ENCODE measurements at places on chromosomes 5 and 9.

DNA sequence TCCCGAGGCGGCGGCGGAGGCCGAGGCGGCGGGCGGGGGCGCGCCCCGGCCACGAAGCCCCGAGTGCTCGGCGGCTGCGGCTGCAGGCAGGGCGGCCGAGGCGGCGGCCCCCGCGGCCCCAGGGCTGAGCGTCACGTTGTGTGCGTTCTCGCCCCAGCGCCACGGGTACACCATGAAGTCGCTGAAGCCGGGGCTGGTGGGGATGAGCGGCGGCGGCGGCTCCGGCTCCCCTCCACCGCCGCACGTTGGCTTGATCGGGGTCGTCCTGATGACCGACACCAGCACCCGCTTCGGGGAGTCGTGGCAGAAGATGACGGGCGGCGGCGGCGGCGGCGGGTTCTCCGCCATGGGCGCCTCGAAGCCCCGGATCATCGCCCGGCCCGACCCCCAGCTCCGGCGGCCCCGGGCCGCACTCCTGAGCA, 498 bp downstream of the ZNF367 start:
- peak; percentile 15 for DNase-seq

DNA sequence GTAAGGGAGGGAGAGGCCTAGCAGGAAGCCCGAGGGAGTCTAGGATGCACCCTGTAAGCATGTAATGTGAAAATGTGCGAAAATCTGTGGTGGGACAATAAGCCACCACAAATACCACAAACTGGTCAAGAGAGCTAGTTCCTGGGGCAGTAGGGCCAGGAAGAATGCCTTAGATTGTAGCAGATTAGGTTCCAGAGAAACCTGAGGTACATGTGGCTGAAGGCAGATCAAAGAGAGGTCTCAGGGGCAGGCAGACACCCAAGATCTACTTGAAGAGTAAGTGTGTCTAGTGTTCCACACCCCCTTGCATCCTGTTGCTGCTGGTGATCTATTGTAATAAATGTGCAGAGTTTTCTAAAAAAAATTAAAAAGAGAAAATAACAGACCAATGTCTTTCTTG, 1677.3 kb upstream of the CDH6 start:
- no peak for DNase-seq

DNA sequence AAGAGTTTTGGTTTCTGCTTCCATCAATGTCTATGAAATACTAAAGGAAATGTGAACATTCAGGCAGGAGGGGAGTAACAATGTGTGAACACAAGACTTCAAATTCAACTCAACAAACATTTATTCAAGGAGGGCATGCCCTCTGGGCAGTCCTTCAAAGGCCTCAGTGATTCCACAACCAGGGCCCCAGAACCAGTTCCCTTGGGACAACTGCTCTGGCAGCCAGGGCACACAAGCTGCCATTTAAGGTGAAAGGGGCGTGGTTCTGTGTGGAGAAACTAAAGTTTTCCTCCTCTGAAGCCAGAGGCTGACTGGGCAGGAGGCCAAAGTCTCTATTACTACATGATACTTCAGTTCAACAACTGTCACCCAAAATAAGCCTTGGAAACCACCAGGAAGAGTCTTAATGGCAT, 3.2 kb downstream of the RBM18 start:
- no peak for DNase-seq

- no peak for DNase-seq
These were observed 94.8 kb upstream of the SEMA6A start for GRCh38 chr5:116669261-116670031.

Measured in stimulated activated CD4-positive, alpha-beta T cell treated with anti-CD3 and anti-CD28 coated beads, Interleukin-15, amount 100 ng/mL, for 48 hours (primary cell).